Stimulated activated CD8-positive, alpha-beta memory T cell treated with anti-CD3 and anti-CD28 coated beads, Interleukin-12 subunit alpha, Interleukin-12 subunit beta, amount 100 ng/mL, for 1 hour (primary cell): ENCODE measurements at places on chromosomes 11 and 22.

DNA sequence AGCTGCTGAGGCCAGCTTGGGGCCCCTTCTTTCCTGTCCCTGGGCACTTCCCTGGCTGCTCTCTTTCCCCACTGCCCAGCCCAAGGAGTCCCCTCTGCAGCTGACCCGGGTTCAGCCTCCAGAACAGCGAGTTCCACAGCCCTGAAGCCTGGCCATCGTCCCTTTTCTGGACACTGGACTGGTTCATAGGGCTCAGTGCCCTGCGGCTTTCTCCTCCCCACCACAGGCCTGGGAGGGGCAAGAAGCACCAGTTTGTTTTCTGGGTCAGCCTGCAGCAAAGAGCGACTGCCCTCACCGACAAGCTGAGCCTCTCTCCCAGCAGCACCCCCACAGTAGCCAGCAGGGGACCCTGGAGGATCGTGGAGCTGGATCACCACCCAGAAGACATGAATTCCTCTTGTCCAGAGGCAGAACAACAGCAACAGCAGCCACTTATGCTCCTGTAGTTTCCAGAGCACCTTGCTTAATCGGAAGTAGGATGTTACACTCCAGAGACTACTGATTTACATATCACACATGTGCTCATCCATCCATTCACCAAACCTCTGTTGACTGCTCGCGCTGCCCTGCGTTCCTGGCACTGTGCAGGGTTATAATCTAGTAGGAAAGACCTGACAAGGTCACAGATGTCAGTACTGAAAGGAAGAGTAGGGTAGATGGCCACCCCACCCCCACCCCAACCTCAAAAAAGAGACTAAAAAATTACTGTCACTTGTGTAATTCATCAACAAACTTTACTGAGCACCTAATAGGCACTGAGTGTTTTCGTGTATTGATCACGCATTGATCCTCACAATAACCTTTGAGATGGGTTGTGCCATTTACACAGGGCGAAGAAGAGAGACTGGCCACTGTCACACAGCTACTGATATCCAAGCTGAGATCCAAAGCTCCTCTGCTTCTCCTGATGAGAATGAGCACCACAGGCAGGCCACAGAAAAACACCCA, 13.0 kb upstream of the CXCR5 start:
- no peak for DNase-seq

GRCh38 chr11:115617767-115618166, 113.6 kb upstream of the CADM1 start:
- DNase-seq = no peak

DNA sequence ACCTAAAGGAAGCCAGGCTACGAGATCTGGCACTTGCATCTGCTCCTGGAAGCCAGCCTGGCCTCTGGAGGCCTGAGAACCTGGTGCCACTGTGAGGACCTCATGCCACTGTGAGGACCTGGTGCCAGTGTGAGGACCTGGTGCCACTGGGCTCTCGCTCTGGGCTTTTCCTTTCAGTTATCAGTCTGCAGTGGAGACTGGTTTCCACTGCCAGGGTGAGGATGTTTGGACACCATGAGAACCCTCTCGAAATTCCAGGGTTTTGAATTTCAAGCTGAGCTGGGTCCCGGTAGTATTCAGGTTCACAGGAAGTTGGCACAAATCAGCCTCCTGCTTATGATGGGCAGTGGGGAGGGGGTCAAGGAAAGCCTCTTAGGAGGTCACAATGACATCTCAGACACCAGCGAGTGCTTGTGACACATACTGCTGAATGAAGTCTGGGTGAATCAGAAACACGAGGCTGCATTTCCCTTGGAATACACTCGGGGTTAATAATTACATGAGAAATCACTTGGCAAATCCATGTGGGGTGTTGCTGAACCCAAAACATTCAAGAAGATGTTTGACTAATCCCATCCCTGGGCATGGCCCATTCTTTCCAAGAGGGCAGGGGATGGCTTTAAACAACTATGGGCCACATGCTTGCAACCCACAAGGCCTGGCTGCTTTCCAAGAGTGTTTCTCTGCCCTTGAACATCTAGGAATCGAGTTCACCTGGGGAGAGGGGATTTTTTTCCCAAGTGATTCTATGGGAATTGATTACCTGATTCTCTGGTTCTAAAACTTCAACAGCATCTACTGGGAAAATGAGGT, 60.2 kb downstream of the LINC01488 start:
- no peak for DNase-seq

- DNase-seq = no peak
These were observed 487.0 kb downstream of the TBC1D22A start for GRCh38 chr22:47249370-47249928.

DNA sequence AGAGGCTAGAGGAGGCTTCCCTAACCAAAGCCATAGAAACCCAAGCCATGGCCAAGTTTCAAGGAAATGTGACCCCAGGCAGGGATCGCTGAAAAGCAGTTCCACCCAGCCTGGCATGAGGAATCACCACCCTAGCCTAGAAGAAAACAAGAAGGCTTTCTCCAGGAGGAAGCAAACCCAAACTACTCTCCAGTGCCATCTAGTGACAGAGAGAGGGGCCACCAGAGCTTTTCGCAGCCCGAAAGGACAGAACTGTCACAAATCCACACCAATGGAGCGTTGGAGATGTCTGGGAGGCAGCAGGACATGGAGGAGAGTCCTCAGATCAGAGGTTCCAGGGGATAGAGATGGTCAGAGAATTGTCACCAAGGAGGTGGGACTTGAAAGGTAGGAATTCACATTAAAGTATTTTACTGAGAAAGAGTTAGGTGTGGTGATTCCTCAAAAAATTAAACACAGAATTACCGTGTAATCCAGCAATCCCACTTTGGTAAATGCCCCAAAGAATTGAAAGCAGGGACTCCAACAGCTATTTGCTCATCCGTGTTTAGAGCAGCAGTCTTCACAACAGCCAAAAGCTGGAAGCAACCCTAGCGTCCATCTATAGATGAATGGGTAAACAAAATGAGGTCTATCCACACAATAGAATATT, 67.3 kb upstream of the NUP50 start:
- no peak for DNase-seq

GRCh38 chr11:88061111-88061510, 114.1 kb downstream of the RAB38 start:
- DNase-seq = no peak

DNA sequence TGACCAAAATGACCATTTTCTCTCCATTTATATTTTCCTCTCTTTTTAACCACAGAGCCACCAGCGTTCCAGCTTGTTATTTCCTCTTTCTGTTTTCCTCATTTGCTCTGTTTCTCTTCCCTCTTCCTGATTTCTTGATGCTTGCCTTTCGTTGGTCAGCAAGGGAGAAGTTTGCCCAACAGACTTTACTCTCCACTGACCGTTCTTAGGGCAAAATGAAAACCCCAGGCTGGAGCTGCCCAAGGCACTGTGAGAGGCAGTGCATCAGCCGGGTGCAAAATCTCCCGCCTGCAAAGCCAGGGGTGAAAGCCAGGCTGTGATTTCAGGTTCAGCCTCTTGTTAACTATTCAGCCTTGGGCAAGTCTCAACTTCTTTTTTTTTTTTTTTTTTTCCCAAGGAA, 26.1 kb upstream of the APLP2 start:
- DNase-seq = no peak
